ENCODE measurements at places on chromosomes 3 and 15.

DNA sequence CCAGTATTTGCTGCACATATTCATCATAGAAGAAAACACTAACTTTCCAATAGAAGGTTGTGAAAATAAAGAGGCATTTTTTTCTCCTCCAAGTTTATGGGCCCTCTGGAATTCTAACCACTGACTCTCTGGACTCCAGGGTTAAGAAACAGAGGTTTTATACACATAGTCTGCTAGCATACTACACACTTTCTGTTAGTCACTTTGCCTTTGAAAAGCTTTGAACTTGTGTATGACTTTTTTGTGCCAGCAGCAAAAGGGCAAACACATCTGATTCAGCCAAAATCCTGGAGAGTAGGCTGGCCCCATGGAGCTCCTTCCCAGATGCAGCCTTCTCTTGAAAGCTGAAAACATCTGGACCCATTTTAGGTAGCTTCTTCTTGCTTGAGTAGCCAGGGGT lies 6.2 kb downstream of the ZIC4 start:
- DNase-seq, result no peak

DNA sequence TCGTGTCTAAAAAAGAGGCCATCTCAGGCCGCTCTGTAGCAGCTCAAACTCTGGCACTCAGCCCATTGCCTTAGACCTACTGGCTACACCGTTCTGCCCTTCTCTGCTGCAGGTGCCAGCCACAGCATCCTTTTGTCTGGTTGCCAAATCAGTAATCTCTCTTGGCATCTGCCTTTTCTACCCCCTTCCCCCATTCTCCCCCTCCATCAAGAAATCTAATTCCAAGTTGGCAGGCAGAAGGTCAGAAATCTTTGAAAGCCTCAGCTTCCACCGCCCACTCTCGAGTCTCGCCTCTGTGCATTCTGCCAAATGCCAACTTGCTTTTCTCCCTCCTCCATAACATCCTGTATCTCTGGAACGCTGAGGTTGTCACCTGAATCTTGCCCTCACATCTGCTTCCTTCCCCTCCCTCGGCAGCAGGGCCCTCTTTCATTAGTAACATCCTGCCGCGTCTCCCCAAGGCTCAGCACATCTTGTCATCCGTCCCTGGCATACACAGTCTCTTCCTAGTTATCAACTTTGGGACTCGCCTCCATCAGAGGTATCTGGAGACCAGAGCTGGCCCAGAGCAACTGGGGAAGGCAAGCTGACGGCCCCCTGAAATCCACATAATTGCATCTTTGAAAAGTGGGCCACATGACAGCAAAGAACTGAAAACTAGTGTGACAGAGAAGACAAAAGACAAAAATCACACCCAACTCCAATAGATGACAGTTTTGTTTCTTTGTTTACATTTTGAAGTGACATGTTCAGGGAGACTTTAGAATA lies 312.0 kb upstream of the CCDC54 start:
- no peak for DNase-seq

GRCh38 chr3:4814305-4814903 lies 164.8 kb upstream of the BHLHE40 start:
- no peak for DNase-seq

DNA sequence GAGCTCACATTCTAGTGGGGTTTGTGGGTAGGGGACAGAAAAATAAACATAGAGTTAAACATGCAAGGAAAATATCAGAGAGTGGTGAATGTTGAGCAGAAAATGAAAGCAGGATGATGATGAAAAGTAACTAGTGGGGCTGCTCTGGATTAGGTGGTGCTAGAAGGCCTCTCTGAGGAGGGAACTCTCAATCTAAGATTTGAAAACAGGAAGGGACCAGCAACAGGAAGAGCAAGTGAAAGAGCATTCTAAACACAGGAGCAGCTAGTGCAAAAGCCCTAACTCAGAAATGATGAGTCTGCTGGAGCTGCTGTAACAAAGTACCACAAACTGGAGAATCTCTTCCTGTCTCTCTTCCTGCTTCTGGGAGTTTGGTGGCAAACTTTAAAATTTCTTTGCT lies 468.6 kb upstream of the AGTR1 start:
- DNase-seq, result no peak

GRCh38 chr15:91435113-91435512 lies 335.1 kb downstream of the SV2B start:
- DNase-seq, result no peak

- no peak for DNase-seq
Observed at GRCh38 chr15:80580106-80580505, 115.0 kb upstream of the ABHD17C start.

- DNase-seq, result no peak
Observed at GRCh38 chr15:66777596-66778313, 75.7 kb downstream of the SMAD6 start.

DNA sequence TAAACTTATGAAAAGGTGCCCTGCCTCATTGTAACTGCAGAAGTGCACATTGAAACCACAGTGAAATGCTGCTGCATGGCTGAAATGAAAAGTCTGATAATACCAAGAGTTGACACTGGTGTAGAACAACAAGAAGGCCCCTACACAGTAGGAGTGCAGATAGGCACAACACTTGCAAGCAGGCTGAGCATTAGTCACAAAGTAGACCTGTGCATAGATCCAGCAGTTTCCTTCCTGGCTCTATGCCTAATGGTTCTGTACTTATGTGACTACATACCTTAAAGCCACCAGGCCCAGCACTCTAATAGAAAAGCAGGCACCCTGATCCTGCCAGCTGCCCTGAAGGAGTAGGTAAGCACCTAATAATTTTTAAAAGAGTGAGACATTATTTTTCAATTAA lies 41.8 kb downstream of the PRR23E start:
- no peak for DNase-seq

- peak; percentile 15 for DNase-seq
Observed at GRCh38 chr3:16467393-16467792, 46.1 kb downstream of the RFTN1 start.

- DNase-seq, result no peak
Observed at GRCh38 chr3:121834157-121834670, 646 bp downstream of the IQCB1 start.

- DNase-seq, result no peak
Observed at GRCh38 chr15:66982816-66983215, 82.6 kb upstream of the SMAD3 start.
